ENCODE measurements at places on chromosomes 7 and 10. TPM values are rescaled to one million over a fixed set of nuclear protein-coding genes. Genes with fewer than 3 reads are reported as not detected.

The GCK gene
- not detected for total RNA-seq

The STRA8 gene
- total RNA-seq, result not detected

The NAT16 gene
- not detected for total RNA-seq

The TMEM26 gene
- total RNA-seq, result not detected

The SPDYE17 gene
- not detected for total RNA-seq

The DYNC1I1 gene
- not detected for total RNA-seq

The ASB4 gene
- not detected for total RNA-seq

The GPR22 gene
- not detected for total RNA-seq

The GIMAP6 gene
- not detected for total RNA-seq

The SFRP5 gene
- not detected for total RNA-seq

The TAS2R4 gene
- 0.65 TPM for total RNA-seq

The CC2D2B gene
- not detected for total RNA-seq
